Activated effector memory CD4-positive, alpha-beta T cell treated with anti-CD3 and anti-CD28 coated beads, Interleukin-2, amount 50 U/mL, for 16 hours (primary cell): ENCODE measurements at places on chromosomes 2 and 18.

DNA sequence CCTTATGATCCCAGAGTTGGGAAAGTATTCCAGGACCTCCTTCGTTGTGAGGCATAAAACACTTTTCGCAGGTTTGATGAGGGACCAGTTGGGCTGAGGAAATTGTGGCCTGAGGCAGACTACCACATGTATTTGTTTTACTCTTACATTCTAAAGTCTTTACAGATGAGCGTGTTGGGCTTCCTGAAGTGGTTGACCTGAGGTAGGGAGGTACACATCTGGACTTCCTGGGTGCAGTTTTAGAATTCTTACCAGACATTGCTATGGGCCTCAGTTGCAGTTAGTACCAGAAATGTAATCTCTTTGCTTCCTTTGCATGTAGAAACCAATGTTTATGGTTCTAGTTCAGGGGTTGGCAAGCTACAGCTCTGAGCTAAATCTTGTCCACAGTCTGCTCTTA, 48.7 kb downstream of the COA5 start:
- DNase-seq: no peak

DNA sequence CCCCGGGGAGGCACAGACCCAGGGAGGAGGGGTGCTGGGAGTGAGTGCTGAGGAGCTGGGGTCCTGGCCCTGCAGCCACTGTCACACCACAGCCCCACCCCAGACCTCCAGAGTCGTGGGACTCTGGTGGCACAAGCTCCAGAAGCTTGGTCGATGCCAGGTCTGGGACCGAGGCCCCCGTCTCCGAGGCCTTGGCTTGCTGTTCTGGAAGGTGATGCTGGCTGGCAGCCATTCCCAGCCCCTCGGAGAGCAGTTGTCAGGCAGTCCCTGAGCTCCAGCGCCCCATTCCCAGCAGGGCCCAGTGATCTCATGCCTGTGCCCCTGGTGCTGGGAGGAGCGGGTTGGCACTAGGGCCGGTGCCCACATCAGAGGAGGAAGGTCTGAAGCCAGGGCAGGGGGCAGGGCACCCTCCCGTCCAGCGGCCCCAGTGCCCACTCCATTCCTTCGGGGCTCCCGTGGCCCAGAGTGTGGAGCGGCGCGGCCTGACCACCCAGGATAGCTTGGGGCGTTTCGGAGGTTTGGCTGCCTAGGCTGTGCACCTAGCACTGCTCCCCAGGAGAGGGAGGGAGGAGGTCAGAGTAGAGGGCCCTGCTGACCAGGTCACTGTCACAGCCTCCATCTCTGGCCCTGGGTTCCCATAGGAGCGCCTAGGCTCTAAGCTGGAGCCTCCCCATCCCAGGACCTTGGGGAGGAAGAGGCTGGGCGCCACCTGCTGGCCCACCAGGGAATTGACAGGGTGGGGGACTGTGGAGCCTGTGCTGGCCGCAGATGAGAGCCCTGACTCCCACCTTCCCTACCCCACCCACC, 16.8 kb upstream of the ALPI start:
- DNase-seq: peak; percentile 82

DNA sequence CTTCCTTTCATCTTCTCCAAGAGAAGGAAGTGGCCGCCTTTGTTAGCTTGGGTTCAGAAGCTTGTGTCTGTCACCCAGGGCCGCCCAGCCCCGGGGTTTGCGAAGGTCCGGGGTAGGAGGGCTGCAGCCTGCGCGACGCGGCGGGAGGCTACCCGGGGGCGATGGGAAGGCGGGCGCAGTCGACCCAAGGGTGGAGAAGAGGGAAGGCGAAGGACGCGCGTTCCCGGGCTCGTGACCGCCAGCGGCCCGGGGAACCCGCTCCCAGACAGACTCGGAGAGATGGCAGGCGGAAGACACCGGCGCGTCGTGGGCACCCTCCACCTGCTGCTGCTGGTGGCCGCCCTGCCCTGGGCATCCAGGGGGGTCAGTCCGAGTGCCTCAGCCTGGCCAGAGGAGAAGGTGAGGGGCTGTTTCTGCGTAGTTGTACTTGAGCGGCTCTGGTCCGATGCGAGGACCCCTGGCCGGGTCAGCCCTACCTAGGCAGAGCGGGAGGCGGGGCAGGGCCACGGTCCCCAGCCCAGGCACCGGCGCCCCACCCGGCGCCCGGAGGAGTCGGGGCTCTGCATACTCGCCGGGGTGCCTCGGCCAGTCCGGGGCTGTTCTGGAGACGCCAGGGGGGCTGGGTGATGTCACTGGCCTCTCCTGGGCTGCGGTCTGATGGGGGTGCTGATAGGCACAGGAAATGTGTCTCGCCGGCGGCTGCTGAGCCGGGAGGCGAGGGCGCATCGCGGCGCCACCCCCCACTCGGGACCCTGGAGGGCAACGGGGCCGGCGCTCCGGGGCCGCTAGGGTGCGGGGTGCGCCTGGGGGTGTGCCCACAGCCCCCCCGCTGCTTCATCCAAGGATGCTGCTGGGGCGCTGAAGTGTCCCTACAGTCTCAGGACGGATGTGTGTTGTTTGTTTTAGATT, at the start of gene QPCT:
Gene QPCT, plus strand, starts transcription at position 178 of the 909 bp plus-strand sequence. Its CDS starts 102 bp downstream, at position 280.
- DNase-seq: peak; percentile 86

DNA sequence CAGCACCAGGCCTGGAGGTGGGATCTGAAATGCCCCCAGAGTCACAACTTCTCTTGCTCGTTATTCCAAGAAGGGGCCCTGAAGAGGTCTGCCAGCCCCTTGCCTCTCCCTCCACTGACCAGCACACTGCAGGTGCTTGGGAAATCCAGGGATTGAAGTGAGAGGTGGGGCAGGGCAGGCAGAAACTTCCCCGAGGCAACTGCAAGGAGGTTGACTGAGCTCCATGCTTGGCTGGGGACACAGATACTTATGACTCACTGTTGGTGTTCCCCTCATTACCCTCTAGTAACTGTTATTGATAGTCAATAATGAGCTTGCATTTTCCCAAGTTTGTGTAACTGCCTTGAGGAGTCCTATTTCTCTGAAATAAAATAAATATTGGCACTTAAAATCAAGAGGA, 47.5 kb downstream of the MARCO start:
- DNase-seq: no peak

DNA sequence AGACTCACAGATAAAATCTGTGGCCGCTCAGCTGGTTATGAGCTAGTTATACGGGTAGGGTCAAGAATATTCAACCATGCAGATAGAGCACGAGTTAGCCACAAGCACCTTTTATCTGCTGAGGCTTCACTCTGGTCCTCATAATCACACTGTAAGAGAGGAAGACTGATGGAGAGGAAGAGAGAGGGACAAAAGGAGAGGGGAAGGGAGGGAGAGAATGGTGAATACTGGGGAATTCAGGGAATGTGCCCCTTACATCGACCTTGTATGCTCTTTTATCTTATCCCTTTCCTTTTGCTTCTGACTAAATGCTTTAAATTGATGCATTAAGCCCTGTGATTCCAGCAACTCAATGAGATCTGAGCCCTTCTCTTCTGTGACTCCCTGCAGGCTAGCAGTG, 333.1 kb downstream of the DSEL start:
- no peak for DNase-seq

DNA sequence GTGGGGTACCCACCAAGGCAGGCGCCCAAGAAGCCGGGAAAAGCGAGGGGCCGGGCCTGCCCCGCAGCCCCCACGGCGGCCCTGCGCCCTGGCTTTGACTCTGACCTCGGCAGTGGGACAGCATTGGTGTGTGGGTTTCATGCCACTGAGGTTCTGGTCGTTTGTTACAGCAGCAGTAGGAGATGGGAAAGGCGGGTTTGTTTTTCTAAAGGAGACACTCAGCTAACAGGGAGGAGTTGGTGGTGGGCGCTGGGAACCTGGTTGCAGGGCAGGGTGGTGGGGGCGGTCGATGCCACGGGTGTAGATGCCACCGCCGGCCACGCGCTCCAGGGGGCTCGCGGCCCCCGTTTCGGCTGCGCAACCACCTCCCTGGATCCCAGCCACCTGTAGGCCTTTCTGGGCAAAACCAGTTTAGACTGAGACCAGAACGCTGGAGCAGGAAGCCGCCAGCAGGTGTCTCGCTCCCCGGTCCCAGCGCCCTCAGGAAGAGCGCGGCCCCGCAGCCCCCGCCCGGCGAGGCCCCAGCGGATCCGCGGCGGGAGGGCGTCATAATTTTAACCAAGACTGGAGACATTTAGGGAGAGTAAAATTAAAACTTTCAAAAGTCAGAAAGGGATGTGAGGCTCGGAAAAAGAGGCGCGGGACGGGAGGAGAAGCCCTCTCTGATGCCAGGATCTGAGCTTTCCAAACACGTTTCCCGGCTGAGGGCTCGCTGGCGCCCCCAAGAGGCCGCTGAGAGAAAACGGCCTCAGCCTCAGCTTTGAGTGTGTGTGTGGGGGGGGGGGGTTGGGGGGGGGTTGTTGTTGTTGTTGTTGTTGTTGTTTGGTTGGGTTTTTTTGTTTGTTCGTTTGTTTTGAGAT, 17.4 kb downstream of the CIDEA start:
- DNase-seq: peak; percentile 78

DNA sequence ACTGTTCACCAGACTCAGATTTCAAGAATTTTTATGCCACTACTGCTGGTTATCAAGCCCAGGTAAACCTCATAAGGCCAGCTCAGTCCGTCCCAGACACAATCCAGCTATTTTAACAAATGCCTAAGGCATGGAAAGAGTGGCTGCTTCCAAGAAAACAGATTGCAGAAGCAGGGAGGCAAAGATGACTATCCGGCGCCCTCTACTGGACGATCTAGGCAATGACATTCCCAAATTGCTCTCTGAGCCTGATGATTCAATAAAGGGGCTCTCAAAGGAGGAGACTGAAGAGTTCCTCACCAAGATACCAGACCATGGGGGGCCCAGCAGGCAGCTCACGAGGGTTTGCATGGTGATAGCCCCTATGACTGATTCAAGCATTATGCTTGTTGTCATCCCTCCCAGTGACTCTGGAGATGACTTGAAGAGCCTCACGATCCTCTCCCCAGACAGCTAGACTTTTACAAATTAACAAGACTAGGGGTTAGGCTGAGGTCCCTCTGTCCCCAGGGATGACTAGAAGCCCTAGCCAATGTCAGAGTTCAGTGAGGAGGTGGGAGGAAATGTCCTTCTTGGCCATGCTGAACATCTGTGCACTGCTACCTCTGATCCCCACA, 25.0 kb downstream of the SERPINB8 start:
- peak; percentile 79 for DNase-seq

- DNase-seq: peak; percentile 74
Measured at GRCh38 chr2:237858294-237859081, 935 bp upstream of the RAMP1 start.

DNA sequence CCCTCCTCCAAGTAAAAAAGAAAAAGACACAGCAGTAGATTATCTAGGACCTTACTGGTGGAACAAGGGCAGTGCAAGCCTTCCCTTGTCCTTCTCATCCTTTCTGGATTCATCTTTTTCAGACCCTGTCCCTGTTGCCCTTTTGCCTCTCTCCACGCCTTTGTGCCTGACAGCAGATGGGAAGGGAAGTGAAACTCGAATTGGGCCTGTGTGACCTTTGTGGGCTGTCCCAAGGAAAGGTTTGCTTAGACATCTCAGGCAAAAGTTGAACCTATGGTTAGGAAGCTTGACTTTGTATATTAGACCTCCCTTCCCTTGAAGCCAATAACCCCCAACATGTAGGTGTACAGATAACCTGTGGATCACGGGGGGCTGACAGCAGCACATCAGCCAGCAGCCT, 185.3 kb downstream of the PRKCE start:
- no peak for DNase-seq

DNA sequence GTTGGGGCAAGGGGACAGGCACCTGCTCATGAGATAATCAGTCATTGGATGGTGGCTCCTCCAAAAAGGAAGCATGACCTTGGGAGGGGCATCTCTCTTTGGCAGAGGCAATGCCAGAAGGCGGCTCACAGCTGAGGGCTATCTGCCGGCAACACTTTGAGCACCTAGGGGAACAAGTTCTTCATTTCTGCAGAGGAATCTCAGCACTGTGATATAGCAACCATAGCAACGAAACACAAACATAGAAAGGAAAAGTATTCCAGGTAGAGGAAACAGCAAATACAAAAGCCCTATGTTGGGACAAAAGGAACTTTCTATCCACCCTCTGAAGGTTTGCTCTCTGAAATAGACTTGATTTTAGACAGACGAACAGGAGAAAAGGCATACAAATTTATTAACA, 89.1 kb upstream of the NEDD4L start:
- DNase-seq: no peak

GRCh38 chr18:74806700-74807416, 209.2 kb downstream of the ZNF407 start:
- no peak for DNase-seq

- DNase-seq: no peak
Measured at GRCh38 chr2:101773137-101773536, 75.6 kb downstream of the MAP4K4 start.

- DNase-seq: peak; percentile 49
Measured at GRCh38 chr2:64623242-64623850, 30.4 kb downstream of the SERTAD2 start.

DNA sequence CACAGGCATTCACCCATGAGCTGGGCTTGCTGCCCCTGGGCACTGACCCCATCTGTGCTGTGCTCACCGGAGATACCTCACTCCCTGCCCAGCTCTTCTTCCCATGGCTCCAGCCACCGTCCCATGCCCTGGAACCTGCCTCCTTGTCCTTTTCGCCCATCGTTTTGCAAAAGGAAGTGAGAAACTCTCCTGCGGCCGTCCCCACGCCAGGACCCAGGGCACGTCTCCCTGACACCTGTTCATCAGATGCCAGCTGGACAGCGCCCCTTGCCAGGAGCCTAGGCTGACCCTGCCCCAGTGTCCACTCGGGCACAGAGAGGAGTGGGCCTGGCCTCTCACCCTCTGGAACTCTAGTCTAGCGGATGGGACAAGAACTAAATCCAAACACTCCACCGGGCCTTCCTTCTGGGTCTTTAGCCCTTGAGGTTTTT, 238.6 kb downstream of the SEPTIN10 start:
- DNase-seq: peak; percentile 59

DNA sequence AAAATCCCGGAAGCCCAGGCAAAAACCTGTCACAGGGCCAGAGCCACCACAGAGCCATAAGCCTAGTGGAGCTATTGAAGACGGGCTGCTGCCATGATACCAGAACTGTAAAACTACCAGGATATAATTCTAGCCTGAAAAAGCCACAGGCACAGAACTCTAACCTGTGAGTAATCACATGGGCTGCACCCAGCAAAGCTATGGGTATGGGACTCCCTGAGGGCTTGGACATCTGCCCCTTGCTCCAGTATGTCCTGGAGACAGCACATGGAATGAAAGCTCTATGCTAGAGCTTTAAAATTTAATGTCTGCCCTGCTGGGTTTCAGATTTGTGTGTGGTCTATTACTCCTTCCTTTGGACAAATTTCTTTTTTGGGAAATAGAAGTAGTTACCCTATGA, 2183.6 kb upstream of the CELF4 start:
- DNase-seq: no peak

DNA sequence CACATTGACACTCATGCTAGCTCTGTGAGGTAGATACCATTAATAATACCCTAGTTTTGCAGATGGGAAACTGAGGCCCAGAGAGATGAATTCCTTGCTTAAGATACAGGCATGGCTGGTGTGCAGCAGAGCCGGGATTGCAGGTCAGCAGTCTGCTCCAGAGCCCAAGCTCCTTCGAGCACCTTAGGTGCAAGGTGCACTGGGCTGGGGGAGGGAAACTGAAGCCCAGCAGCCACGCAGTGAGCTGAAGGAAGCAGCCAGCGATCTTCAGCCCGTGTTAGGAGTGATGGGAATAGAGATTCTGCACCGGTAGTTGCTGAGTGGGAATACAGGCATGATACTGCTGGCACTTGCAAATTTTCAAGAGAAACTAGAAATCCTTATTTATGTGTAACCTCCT, 50.6 kb downstream of the TANC1 start:
- no peak for DNase-seq
